ENCODE measurements at places on chromosomes 6 and 20.
A peak's percentile ranks its signal among the peaks of the same experiment; 100 is the strongest.

DNA sequence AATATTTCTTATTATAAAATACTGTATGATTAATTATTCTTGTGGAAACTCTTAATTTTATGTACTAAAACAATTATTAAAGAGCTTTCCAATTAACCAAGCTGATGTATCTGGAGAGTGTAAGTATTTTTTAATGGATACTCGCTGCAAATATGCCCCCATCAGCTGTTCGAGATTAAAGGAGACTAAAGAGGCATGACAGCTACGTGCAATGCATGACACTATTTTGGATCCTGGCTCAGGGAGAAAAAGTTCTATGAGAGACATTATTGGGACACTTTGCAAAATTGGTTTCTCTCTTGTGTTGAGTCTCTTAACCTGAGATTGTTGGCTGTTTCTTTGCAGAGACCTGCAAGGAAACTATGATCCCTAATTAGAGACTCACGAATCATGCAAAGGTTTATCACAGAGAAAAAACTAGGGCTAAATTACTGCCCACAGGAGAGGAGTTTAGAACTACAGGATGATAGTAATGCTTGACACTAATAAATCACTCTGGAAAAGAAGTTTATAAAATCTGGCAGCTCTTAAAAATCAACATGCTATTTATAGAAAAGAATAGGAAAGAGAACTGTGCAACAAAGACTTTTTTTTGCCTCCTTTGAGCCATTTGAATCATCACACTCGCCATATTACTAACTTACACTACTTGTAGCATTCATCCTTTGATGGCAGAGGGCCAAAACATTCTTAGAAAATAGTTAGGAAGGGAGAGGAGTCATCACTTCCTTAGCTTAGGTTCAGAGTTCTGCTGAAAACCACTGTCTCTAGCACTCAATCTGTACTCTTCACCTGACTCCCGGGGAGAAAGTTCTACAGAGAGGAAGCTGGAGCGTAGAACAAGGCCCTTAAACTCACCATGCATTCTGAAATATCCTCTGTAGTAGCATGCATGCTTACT lies 25.3 kb downstream of the NRN1 start:
- no peak for DNase-seq

DNA sequence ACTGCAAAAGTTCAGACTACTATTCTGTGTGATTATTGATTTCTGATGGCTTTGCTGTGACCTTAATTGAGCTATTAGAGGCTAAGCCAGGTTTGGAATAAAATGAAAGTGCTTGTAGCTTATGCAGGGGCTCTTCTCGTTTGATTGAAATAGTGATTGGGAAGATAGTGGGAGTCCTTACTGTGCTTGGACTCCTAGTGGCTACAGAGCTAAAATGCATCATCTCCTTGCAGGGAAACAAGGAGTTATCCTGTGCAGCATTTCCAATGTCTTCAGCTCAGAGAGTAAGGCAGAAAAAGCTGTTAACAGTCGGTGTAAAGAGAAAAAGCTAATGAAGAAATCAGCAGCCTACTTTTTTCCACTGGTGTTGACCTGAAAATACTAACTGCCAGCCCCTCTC lies 173.5 kb downstream of the SLC35F1 start:
- DNase-seq, result no peak

GRCh38 chr6:85568411-85568810 lies 25.2 kb downstream of the SNX14 start:
- DNase-seq, result no peak

- no peak for DNase-seq
Observed at GRCh38 chr6:43965628-43966373, 161.5 kb downstream of the MRPL14 start.

- DNase-seq, result no peak
Observed at GRCh38 chr6:109255946-109256640, 126.2 kb downstream of the CD164 start.

DNA sequence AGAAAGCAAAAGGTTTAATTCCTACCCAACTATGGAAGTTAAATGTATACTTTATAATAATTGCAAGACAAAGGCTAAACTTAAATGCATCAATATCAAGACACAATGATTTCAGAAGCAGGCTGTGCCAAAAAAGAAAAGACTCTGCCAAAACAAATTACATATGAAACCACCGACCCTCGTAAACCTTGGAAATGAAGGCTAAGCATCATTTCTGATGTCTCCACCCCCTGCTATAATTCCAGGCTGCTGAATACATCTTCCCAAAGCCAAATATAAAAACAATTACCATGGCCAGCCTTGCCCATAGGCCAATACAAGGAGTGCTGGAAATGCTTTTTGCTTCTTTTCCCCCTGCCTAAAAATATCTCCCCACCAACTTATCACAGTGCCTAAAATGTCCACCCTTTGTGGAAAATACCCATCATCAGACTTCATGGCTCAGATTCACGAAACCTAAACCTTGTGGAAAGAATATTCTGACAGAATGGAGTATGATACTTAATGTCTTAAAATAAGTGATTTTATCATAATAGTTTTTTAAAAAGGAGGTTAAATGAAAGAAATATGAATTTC lies 37.4 kb downstream of the RCAN2 start:
- DNase-seq, result no peak

GRCh38 chr20:38418509-38419204 lies 16.5 kb downstream of the SNHG17 start:
- DNase-seq, result no peak

GRCh38 chr6:29557320-29557719 lies 2.2 kb downstream of the UBD start:
- no peak for DNase-seq

- no peak for DNase-seq
Observed at GRCh38 chr20:20525214-20525613, 157.3 kb downstream of the INSM1 start.

DNA sequence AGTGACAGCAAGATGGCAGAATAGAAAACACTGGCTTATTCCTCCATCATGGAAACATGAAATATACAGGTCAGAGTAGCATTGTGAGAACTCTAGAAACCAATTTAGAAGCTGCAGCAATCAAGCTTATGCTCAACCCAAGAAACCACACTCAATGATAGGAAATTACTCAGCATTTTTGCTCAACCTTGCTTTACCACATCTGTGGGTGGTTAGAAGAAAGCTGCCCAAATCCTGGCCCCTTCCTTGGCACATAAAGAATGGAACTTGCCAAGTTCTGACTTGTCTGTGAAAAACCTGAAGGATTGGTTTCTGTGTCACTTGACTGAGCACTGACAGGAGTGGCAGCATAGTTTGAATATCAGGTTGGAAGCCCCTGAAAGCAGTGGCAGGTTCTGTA lies 108.0 kb upstream of the MOCS1 start:
- DNase-seq, result peak; percentile 2

DNA sequence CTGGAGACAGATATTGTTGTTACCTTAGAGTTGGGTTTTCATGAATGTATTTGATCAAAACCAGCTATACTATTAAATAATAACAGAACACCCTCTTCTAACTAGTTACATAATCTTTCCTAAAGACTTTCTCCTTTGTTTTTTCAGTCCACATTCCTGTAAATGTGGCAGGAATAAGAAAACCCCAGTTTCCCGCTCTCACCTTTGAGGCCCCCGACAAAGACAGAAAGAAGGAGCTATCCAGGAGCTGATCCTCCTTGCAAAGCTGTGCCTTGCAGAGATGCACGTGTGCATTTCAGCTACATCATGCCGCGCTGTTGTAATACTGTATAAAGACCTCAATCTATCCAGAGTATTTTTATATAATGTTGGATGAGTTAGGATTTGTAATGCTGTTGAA lies 102.7 kb downstream of the SLC22A3 start:
- DNase-seq, result no peak

GRCh38 chr20:3237958-3238615 lies 903 bp downstream of the SLC4A11 start:
- DNase-seq, result no peak

GRCh38 chr6:118207947-118208346 lies 300.9 kb downstream of the SLC35F1 start:
- no peak for DNase-seq

- no peak for DNase-seq
Observed at GRCh38 chr6:80932359-80932758, 820.1 kb downstream of the TENT5A start.

DNA sequence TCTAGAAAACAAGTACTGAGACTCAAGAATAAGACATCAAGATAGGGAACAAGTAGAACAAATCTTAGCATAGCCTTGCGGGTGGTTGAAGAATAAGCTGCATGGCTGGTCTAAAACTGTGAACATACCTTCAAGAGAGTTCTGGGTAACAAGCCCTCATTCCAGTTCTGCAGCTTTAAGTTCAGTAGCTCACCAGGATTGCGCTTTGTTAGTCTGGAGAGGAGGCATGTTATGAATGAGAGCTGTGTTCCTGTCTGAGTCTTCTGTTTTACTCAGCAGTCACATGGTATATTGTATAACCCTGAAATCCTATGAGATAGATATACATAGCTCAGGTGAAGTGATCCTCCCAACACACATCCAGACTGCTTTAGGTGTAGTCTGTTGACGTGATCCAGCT lies 406.6 kb upstream of the IRAK1BP1 start:
- DNase-seq, result no peak

GRCh38 chr6:53189554-53189953 lies 40.9 kb upstream of the GCM1 start:
- DNase-seq, result no peak

- no peak for DNase-seq
Observed at GRCh38 chr20:38610521-38610920, 8.9 kb downstream of the ARHGAP40 start.

DNA sequence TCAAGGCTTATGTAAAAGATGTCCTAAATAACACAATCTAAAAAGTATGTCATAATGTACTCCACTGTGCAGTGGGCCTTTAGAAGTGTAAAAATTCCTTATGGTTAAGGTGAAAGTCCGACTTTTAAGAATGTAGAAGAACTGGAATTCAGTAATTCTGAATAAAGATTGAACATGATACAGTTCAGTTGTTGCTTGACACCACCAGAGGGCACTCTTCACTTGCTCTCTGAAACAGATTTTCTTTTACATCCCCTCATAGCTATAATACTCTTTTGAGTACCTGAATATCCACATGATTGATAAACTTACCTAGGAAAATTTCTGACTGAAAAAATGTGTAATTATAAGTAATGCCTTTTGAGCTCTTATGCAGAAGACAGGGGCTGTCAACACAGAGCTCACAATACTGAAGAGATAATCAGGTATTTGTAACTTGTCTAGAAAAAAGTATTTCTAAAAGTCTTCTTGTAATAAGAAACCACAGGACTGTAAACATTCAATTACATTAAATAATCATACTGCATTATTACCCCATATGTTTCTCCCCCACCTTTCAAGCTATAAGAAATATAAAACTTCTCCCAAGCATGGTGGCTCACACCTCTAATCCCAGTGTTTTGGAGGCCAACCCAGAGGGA lies 92.1 kb downstream of the POPDC3 start:
- no peak for DNase-seq

- DNase-seq, result no peak
Observed at GRCh38 chr6:2471472-2471871, 226.1 kb upstream of the GMDS start.

- no peak for DNase-seq
Observed at GRCh38 chr6:168404560-168404959, 36.4 kb upstream of the SMOC2 start.

DNA sequence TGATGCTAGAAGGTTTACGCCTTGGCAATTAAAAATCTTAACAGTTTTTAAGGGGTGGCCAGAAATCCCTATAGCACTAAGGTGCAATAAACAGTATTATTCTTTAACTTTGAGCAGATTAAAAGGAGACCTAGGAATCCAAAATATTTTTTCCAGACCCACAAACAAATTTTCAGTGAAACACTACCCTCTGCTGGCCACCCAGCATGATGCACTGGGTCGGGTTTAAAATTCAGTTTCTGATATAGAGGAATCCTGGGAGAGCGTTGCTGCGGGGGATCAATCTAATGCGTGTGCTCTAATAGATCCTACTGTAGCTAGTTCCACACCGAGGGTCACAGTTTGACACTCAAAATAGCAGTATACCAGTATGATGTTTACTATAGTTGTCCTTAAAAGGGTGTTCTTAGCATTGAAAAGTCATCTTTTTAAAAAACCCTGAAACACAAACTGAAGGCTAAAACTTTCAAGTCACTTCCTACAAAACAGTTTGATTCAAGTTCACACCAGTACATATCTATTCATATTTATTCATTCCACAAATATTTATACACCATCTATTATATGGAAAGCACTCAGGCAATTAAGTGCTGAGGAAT lies 10.2 kb downstream of the UBE3D start:
- no peak for DNase-seq

DNA sequence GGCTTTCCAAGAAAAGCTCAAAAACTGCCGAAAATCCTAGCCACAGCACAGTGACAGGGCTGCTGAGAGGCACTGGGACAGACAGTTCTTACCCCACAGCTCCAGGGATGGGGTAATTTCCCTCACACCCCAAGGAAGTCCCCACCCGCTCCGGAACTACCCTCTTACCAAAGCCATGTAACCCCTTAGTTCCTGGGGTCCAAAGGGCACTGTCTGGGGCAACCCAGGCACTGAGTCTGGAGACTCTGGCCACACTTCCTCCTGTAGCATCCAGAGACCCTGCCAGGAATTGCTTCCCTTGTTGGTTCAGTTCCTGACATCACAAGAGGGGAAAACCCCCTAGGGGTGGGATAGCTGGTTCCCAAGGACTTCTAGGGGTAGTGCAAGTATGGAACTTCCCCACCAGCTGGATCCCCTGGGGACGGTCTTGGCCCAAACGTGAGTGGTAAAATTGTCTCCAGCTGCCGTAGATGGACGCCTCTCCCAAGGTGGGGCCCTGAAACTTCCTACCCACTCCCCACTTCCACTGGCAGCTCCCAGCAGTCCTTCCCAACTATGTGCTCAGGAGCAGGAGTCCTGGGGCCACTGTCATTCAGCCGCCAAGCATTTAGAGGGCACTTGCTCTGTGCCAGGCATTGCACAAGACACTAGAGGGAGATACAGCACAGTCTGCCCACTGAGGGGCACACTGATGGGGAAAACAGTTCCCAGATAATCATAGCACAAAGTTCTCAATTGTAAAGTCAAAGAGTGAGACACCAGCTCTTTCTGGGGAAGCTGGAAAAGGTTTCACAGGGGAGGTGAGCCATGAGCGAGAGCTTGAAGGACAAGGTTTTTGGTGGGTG lies 17.2 kb upstream of the HCK start:
- no peak for DNase-seq

DNA sequence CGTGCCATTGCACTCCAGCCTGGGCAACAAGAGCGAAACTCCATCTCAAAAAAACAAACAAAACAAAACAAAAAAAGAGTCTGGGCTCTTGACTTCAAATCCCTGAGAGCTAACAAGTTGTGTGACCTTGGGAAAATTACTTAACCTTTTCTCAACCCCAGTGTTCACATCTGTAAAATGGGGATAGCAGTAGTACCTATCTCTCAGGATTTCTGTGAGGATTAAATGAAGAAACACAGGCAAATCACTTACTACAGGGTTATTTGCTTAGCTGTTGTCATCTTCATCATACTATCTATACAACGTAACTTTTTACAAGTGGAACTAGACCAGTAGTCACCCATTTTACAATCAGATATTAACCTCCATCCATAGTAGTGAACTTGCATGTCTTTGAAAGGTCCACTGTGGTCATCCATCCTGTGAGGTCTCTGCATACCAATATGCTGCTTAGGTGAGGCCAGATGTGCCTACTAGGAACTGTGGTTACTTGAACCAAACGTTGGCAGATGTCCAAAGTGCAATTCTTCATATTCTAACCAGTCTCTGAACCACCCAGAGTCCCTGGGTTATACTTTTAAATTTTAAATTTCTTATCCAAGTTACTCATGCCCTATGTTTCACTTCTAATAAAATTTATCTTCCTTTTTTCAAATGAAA lies 128.9 kb upstream of the BEND3 start:
- no peak for DNase-seq

- DNase-seq, result no peak
Observed at GRCh38 chr6:36402481-36402880, 15.0 kb upstream of the ETV7 start.
